A172 (cell line): ENCODE measurements at places on chromosomes 1 and 21. TPM values are rescaled to one million over a fixed set of nuclear protein-coding genes. Genes with fewer than 3 reads are reported as not detected.

DNA sequence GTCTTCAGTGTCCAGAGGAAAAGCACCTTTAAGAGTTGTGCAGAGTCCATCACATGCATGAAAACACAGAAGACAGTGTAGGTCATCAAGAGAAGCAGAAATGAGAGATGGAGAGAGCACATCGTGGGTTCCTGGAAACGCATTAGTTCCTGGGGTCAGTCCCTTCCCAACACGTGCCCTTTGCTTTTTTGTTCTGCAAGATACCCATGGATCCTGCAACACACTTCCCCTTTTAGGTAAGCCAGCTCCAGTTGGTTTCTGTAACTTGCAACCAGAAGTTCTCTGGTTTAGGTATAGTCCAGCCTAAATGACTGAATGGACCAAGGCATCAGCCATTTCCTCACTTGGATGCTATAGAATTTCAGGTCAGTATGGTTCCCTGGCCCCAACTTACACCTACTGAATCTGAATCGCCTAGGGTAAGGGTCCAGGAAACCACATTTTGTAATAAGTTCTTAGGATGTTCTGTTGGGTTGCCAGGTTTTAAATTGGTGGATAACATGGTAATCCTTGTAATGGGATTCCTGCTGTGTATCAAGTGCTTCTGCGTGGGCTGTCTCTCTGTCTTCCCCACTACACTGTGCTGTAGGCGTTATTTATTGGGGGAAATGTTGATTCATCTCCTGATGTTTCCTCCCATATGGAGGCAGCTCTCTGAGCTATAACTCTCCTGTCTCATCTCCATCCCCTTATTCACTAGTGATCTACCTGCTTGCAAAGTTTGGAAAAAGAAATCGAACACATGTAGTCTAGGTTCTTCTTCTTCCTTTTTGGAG, 230.6 kb downstream of the TNR start:
- DNase-seq, result no peak

DNA sequence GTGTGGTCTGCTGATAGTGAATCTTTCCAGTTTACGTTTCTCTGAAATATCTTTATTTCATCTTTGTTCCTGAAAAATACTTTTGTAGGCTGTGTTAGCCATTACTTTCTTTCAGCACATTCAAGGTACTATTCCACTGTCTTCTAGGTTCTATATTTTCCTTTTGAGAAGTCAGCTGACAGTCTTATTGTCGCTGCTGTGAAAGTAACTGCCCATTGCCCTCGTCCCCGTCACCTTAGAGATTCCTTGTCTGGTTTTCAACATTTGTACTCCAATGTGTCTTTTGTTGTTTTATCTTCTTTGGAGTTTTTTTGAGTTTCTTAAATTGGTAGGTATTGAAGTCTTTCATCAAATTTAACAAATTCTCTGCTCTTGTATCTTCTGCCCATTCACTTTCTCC, 19.8 kb upstream of the MX2 start:
- no peak for DNase-seq

DNA sequence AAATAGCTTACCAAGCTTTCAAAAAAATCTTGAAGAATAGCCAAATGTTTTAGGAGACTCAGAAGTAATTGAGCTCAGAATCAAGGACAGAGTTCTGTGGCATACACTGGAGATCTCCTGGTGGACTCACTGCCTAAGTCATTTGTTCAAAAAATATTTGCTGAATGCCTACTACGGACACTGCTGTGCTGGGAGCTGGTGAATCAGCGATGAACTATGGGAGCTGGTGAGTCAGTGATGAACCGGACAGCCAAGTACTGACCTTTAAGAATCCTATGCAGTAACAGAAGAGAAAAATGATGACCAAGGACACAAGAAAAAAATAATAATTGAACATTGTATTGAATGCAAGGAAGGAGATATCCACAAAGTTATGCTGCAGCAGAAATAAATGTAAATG, 717.9 kb upstream of the CXADR start:
- DNase-seq, result peak; percentile 91

DNA sequence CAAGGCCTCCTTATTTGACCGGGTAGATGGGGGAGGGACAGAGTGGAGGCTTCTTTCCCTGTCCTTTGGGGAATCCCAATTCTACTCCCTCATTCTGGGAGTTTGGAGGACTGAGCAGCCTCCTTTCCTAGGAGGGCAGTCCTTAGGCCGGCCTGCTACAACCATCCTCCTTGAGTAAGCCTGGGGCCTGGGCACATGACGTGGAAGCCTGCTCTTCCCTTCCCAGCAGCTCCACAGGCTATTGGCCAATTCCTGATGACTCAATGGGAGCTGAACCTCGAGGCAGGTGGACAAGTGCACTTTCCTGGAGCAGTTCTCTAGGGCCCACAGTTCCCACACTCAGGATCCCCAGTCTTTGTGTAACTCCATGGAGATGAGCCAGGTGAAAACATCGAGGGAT, 3.1 kb downstream of the KCNA10 start:
- DNase-seq, result no peak

GRCh38 chr1:46646331-46646730, 21.8 kb downstream of the ATPAF1 start:
- DNase-seq, result no peak

GRCh38 chr1:236099355-236099974, 34.6 kb upstream of the NID1 start:
- DNase-seq, result no peak

Gene CD164L2
- not detected in 2 replicates for total RNA-seq

DNA sequence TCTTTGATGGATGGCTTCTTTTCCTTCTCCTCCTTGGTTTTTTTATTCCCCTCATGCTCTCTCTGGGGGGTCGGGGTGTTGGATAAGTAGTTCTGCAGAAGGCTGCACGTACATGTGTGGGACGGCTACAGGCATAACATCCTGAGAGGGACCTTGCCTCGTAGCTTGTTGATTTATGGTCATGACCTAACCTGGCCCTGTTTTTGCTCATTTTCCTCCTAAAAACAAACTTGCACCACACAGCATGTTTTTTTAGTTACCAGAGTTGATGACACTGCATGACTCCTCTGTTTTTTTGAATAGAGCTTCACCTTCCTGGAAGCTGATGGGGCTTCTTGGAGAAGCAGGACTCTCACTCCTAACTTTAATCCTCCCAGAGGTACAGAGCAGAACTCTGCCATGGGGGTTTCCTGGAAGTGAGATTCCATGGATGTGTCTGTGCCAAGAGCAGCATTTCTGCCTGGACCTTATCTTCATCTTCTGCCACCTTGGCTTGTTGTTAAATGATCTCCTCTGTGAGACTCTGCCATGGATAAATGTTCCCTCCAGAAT, 114.7 kb downstream of the PAPPA2 start:
- DNase-seq, result no peak

- DNase-seq, result no peak
These were observed 53.2 kb downstream of the SLC9A1 start for GRCh38 chr1:27101696-27102095.

- no peak for DNase-seq
These were observed 782 bp downstream of the PCAT6 start for GRCh38 chr1:202811296-202812175.

Gene TTC22
- total RNA-seq, result not detected in 2 replicates

DNA sequence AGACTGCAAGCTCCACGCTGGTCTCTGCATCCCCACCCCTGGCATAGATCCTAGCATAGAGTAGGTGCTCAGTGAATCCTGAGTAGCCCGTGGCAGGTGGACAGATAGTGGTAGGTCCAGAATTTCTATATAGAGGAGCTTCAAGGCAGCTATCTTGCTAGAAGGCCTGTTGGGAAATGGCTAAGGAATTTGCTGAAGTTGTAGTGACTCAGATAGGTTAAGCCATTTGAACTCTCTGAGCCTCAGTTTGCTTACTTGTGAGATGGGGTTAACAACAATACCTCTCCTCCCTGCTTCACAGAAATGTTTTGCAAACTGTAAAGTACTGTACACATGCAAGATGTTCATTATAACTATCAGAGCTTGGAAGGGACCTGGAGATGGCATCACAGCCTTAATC, 23.4 kb upstream of the EPHB2 start:
- no peak for DNase-seq

Gene VPS45
- 57.5 and 72.8 TPM in 2 replicates for total RNA-seq

Gene CCDC190
- not detected in 2 replicates for total RNA-seq

GRCh38 chr21:33799378-33800090, 116.1 kb downstream of the ATP5PO start:
- no peak for DNase-seq

DNA sequence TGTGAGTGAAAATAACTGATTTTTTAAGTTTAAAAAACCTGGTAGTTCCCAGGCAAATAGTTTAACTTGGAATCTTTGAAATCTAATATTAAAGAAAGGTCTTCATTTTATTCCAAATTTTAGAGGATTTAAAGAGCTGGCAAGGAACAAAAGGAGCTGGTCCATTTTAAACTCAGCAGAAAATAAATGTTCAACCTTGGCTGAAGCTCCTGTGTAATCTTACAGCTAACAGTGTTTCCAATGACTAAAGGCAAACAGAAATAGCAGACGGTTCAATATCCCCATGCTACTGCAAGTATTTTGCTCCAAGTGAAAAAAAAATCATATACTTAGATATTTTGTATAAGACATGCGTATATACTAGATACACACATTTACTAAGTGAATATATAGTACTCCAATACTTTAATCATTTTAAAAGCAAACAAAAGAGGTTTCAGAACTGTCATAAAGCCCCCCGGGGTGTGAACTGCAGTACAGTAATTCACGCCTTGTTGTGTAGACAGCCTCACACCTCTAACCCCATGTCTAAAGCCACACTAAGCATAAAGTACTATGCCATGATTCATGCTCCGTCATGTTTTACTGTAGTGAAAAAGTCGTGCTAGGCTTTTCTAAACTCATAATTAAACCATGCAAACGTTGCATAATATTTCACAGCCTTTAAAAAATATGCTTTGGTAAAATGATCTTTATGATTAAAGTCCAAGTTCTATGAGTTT, 132.2 kb downstream of the CLIC6 start:
- no peak for DNase-seq

DNA sequence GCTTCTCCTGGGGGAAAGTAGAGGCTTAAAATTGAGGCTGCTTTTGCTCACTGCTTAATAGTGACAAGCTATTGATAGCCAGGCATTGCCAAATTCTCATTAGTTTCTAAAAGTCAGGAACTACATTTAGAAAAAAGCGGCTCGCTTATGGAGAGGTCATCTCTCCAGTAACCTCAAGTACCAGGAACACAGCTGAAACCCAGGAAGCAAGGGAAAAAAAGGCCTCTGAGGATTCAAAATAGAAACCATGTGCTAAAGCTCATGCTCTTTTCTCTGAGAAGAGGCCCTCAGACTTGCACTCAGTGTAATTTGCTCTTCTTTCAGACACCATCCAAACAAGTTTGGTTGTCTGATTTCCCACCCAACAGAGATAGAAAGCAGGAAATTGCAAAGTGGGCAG, 261.4 kb upstream of the USP25 start:
- no peak for DNase-seq

DNA sequence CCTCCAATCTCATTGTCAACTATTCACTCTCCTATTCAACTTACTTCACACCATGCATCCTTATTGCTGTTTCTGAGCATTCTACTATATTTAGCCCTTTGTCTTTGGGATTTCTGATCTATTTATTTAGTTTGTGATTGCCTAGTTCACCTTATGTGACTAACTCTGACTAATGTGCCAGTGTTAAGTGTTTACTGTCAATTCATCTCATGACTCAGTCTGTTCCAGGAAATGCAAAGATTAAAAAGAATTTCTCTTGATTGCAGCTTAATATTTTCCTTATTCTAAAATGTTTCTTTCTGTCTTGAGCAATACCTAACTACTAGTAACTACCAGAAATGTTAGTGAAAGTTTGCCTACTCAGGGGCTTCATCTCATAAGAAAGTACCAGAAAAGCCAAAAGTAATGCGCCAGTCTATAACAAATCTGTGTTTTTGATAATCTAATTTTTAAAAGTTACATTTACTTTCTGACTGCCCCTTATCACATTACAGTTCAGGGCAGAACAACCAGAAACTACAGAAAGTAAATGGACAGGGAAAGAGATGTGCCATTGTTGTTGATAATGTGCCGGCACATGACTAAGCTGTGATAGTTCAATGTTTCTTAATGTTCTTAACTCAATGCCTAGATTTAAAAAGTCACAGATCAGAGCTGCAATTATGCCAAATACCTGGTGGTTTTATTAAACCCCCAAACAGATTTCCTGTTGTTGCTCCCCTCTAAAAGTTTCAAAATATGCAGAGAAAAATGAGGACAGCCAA, 556.5 kb downstream of the PTBP2 start:
- DNase-seq, result peak; percentile 73

- DNase-seq, result no peak
These were observed 25.3 kb downstream of the SH3BP5L start for GRCh38 chr1:248800459-248800858.

DNA sequence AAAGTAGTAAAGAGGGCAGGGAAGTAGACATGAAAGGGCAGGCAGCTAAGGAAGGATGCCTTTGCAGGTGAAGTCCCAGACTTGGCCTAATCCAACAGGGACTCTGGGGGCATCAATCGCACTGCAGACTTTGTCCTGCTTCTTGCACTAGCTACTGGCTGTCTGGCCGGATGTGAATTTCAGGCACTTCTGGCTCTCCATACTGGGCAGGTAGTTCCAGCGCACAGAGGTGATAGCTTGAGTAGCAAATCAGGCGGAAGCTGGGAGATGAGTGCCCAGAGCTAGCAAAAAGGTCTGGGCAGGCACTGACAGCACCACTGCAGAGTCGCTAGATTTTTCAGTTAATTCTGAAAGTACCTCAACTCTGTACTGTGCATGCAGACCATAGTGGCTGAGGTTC, 997 bp downstream of the RSPH1 start:
- DNase-seq, result no peak

GRCh38 chr1:75969550-75969949, 37.3 kb upstream of the ASB17 start:
- DNase-seq, result no peak

DNA sequence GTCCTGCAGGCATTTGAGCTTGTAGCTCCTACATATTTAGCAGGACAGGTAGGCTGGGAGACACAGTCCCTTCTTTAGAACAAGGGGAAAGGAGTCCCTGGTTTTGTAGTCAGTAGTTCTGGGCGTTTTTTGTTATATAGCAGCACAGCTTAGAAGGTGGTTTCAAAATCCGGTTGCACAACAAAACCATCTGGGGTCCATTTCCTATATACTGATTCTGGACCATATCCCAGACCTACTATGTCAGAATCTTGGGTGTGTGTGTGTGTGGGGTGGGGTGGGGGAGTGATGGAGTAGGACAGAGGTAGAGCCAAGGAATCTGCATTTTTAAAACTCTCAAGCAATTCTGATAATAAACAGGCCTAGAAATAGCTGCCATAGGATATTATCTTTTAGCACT, 21.6 kb downstream of the METTL13 start:
- DNase-seq, result no peak

Gene ADGRL2
- 52.3 and 53.0 TPM in 2 replicates for total RNA-seq

- DNase-seq, result no peak
These were observed 9.8 kb upstream of the SSX2IP start for GRCh38 chr1:84700070-84700469.

DNA sequence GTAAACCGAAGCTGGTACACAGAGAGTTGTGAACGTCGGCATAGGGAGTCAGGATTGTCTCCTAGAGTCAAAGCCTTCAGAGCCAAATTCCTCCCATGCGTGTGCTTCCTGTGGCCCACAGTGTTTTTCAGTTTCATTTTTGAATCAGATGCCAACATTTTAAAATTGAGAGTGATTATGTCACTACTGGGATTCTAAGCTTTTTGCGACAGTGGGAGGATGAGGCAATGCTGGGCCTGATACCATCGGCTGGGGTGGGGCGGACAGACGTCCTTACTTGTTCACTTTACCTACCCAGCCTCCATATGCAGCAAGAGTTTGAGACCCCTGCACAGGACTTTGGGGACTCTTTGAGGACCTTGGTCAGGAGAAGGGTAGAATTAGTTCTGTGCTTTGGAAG, 1.3 kb upstream of the KLHDC7A start:
- DNase-seq, result no peak
